Stimulated activated CD4-positive, alpha-beta T cell treated with anti-CD3 and anti-CD28 coated beads, Interleukin-4, amount 100 ng/mL, for 1 hour (primary cell): ENCODE measurements at places on chromosomes 3 and 15.

- peak; percentile 99 for DNase-seq
Observed at GRCh38 chr15:34101366-34102174, at the start of the genes EMC7 and PGBD4. EMC7 (minus strand) TSS chr15:34101862; CDS start chr15:34101839, 23 bp downstream. PGBD4 (plus strand) TSS chr15:34102083; CDS start chr15:34102532, 449 bp downstream.

DNA sequence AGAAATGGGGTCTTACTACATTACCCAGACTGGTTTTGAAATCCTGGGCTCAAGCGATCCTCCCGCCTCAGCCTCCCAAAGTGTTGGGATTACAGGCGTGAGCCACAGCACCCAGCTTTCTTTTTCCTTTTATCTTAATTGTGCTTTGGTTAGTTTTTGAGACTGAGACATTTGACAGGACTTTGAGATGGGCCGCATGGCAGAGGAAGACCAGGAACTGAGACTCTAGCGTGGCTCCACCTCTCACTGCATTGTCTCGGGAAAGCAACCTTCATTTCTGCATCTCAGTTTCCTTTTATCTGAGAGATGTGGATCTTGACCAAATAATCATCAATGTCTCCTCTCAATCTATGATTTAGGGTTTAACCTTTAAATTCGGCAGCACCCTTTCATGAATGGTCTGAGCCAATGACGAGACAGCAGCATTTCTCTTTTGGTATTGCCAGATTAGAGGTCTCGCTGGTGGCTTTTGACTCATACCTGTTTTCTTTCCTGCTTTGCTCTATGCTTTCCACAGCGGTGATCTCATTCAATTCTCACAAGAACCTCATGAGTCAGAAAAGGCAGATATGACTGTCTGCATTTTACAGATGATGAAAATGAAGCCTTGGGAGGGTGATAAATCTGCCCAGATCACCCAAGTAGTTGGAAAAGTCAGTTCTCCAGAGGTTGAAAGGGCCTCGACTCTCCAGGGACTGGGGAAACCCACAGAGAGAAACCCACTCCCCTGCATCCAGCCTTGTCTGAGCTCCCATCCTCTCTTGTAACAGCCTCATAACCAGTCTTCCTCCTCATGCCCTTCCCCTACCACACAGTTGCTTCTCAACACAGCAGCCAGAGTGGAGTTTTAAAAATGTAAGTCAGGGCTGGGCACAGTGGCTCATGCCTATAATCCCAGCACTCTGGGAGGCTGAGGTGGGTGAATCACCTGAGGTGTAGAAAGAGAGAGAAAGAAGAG is 84.8 kb upstream of the FOXB1 start:
- DNase-seq, result peak; percentile 36

- DNase-seq, result no peak
Observed at GRCh38 chr15:77508541-77509243, 88.0 kb downstream of the HMG20A start.

GRCh38 chr3:171976526-171976925 is 62.9 kb upstream of the FNDC3B start:
- DNase-seq, result no peak

- DNase-seq, result peak; percentile 22
Observed at GRCh38 chr3:157175691-157176507, 16.0 kb upstream of the CCNL1 start.

GRCh38 chr3:184129012-184129411 is 6.1 kb upstream of the EIF2B5 start:
- no peak for DNase-seq

- DNase-seq, result no peak
Observed at GRCh38 chr3:16302082-16302631, 37.1 kb downstream of the OXNAD1 start.

DNA sequence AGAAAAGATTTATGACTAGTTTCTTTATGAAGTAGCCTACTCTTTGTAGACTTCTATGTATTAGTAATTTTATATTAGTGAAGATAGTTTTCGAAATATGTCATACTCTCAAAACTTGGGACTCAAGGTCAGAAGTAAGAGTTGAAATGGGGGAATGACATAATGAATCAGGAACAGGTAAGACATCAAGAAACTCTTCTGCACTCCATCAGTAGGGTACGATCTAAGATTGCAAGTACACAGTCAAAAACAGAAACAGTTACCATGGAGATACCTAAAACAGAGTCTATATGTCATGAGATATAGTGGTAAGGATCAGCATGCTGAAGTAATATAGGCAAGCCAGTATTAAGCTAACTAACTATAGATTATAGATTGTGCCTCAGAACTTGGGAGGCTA is 187.0 kb upstream of the MLF1 start:
- DNase-seq, result no peak

- DNase-seq, result no peak
Observed at GRCh38 chr3:30667280-30667651, 60.9 kb downstream of the TGFBR2 start.

DNA sequence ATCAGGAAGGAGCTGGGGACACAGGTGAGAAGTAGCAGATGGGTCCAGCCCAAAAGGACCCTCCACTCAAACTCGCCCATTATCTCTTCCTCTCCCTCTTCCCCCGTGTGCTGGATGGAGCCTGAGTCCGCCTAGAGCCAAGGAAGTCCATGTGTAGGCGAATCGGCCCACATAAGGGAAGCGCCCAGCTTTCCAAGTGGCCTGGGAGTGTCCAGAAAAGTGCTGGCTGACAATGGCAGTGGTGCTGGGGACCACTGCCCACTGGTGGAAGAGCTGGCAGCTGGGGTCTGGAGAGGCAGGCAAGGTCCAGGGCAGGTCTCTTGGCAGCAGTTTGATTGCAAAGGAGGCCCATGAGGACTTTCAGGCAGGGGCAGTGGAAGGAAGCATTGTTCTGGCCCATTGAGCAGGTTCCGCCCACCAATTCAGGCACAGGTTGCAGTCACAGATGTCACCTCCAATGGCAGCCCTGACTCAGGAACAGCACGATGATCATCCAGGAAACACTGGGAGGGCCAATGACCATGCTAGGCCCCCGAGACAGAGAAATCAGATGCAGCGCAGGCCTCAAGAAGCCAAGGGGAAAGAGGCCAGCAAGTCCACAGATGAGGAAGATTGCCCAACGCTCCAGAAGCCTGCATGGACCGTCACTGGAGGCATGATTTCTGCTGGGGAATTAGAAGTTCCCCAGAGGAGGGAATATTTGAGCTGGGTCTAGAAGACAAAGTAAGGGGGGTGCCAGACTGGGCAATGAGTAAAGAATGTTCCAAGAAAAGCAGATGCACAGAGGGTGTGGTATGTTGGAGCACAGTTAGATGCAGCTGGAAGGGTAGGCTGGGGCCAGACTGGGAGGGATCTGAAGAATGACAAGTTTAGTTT is 3.0 kb downstream of the MFGE8 start:
- no peak for DNase-seq

GRCh38 chr15:25366058-25366457 is 72.8 kb downstream of the UBE3A start:
- DNase-seq, result no peak

DNA sequence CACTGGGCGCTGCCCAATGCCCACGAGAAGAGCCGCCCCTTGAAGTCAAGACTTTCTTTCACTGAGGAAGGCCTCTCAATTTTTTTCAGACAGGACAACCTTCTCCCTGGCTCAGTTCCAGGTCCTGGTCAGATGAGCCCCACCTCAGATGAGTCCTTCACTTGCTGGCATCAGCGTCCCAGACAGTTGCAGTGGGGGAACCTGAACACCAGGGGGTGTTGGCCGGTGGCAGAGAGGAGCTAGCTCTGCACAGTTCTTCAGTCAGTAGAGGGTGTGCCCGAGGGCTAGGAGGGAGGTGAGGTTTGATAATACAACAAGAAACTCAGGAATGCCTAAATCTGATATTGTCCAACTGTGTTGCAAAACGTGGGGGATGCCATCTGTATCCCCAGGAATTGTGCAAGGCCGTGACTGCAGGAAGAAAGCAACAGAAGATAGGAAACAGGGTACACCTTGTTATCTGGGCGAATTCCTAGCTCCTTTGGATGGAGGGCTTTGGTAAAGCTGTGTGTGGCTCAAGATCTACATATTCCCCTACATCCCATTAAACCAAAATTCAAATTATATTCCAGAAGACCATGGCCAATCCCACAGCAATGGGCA is 34.3 kb downstream of the CCR3 start:
- DNase-seq, result peak; percentile 78

GRCh38 chr15:95989392-95989791 is 341.1 kb upstream of the NR2F2 start:
- DNase-seq, result no peak

DNA sequence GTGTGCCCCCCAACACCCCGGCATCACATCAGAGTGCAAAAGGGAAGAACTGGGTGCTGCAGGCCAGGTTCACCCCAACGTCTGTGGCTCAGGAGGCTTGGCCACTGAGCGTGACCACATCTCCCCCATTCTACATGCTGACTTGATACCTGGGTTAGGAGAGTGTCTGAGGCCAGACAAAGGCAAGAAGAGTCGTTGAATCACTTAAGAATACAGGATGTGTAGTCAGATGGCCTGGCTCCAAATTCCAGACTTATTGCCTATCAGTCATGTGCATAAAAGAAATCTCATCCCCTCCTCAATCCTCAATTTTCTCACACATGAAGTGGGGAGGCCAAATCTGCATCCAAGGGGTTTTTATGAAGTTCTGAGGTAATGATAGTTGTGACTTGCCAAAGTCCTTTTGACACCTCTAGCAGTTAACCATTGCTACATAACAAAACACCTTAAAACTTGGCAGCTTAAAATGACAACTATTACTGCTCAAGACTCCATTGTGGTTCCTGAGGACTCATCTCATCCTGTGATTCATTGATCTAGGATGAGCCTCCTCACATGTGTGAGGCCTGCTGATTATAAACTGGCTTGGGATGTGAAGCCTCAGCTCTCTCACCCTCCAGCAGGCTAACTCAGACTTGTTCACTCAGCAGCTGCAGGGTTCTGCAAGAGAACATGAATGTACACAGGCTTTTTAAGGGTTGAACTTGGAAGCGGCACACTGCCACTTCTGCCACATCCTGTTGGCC is 138.8 kb upstream of the TLE3 start:
- no peak for DNase-seq

GRCh38 chr3:122074621-122075265 is 19.6 kb downstream of the CD86 start:
- no peak for DNase-seq

- DNase-seq, result no peak
Observed at GRCh38 chr3:169460035-169460434, 203.5 kb downstream of the MECOM start.

GRCh38 chr3:156400062-156400461 is 154.9 kb downstream of the SSR3 start:
- no peak for DNase-seq

DNA sequence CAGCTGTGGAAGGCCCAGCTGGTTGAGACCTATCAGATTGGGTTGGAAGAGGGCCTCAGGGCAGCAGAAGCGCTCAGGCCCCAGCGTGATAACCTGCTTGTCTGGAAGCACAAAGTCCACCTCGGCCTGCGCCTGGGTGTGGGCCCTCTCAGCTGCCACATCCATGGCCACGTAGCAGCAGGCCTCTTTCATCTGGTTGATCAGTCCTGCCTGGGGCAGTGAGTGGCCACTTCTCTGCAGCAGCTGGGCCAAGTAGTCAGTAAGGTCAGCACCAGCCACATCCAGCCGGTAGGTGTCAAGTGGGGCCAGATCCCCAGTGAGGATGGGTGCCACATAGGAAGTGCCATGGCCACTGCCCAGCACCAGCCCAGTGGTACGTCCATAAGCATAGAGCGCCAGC is 3.9 kb upstream of the CAMKV start:
- no peak for DNase-seq

DNA sequence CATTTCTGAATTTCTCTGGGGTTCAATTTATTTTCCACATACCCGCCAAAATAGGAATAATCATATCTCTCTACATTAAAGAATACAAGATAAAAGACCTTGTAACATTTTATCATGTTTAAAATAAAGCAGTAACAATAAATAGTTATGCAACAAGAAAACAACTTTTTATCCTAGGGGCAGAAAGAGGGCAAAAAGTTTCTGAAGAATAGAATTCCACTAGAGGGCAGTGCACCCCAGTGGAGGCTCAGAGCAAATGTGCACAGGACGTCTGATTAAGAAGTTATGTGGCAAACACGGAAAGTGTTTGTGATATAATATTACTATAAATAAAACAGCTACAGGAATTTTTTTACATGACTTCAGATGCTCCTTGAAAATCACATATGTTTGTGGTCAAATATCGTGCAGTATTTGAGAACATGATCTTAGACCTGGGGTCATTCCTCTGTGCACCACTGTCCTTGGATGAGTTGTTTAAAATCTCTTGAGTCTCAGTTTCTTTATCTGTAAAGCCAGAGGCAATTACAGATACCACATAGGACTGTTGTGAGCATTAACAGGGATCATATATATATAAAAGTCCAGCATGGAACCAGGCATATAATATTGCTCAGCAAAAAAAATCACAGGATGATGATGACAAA is 13.2 kb upstream of the PIK3R4 start:
- DNase-seq, result peak; percentile 42

GRCh38 chr15:88894819-88895767 is at the start of gene HAPLN3:
HAPLN3 (minus strand) TSS chr15:88895544; CDS start chr15:88887298, 8,246 bp downstream.
- DNase-seq, result peak; percentile 73

GRCh38 chr3:99969136-99969535 is 145.2 kb downstream of the FILIP1L start:
- DNase-seq, result no peak

DNA sequence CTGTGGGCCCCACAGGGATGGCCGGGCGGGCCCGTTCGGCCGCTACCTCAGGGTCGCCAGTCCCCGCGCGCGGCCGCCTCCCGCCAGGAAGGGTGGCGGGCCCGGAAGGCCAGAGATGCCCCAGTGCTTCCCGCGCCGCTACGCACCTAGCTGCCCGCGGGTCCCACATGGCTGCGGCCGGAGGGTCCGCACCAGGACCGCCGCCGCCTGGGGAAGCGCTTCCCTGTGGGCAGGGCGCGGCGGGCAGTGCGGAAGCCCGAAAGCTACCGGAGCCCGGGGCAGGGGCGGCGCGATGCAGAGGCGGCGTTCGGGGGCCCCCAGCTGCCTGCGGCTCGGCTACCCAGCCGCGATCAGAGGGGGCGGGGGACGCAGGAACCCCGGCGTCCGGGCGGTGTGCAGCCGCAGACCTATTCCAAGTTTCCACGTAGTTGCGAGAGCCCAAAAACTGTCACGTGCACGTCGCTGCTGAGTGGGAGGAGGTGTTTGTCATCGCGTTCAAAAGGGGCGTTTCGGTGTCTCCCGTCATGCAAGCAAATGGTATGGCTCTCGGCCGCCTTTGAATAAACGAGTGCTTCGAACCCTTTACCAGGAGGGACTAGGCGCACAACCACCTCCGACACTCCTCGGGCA is at the start of gene TRANK1:
TSS of gene TRANK1 (minus strand) at position 414 of the 630 bp plus-strand sequence. CDS start at position 169, 245 bp downstream.
- DNase-seq, result peak; percentile 83

DNA sequence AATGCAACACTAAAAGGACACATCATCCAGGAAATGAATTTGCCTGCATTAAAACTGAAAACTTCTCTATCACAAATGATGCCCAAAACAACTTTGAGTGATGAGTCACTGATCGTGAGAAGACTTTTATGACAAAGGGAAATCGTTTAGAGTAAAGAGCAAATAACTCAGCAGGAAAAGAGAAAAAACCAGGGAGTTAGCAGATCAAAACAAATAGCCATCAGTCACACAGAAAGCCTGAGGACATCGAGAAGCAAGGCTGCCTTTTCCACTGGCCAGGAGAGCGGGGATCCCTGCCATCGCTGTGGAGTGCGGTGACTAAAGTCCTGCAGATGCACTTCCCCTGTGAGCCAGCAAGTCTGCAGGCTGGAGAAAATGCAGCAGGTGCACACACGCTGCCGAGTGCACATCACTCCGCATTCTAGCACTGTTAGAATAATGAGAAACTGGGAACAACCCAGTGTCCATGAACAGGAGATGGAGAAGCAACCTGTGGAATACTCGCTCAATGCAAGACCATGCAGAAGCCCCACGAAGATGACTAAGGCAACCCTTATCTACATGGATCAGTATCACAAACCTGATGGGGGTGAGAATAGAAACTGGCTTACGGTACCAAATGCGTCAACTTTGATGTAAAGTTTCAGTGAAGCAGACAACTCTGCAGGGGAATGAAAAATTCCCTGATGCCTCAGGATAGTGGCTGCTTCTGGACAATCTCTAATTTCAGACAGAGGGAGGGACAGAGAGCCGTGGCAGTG is 86.4 kb downstream of the NSMCE3 start:
- DNase-seq, result no peak
